ENCODE measurements at places on chromosomes 4 and X.

DNA sequence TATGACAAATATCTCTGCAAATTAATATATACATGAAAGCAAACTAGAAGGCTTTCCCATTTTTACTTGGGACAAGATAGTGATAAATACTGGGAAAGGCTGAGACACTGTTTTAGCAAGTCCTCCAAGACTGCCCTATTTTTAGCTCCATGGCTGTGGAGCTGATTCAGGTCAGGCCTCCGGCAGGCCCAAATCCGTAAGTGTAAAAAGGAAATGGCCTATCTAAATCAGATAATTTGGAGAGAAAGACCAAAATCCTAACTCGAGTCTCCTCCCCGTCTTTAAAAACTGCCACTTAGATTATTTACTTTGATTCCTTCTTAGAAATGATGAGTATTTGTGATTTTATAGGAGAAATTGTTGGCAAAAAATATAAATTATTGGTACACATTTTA lies 2.9 kb downstream of the OTUD4 start:
- no peak for DNase-seq

DNA sequence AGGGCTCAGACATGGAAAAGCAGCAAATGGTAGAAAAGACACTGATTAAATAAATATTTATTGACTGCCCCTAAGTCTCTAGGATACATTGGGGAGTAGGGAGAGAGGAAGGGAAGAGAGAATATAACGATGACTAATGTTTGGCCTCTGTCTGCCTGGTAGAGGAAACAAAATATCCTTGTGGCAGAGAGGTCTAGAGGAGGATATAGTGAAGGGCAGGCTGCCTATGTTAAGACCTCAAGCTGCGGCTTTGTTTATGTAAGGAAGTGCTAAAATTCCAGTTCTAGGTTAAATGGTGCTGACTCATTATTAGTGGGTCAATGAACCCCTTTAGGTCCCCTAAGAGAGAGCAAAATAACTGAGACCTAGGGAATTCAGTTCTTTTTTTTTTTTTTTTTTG lies 427.3 kb upstream of the FTHL17 start:
- DNase-seq, result no peak

DNA sequence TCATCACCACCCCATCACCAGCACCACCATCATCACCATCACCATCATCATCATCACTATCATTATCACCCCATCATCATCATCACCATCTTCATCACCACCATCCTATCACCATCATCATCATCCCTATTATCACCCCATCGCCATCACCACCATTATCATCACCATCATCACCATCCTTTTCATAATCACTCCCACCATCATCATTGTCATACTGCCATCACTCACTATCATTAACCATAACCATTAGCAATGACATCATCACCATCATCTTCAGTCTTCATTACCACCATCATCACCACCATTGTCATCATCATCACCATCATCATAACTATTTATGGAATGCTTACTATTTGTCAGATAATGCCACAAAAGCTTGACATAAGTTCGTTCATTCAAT lies 35.7 kb downstream of the CRMP1 start:
- no peak for DNase-seq

DNA sequence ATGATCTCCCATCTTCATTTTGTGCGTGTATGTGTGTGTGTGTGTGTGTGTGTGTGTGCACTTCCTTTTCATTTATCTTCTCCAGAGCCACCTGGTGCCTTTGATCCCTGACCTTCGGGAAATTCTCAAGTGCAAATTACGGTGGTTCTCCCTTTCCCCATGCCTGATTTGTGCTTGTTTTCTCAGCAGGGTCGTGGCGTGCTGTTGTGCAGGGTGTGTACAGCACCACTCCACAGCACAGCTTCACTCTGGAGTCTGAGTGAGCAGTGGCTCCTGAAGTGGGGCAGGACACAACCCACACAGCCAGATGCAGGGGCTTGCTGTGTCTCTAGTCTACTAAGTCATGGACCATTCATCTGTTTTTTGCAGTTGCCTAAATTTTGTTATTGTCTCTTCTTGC lies 114.2 kb upstream of the TBC1D9 start:
- DNase-seq, result no peak

GRCh38 chrX:47232803-47233332 lies at the start of gene USP11:
USP11 (plus strand) TSS chrX:47233009; CDS start chrX:47233044, 35 bp downstream.
- peak; percentile 12 for DNase-seq

Measured in T follicular helper cell (primary cell).